Hepatocyte (in vitro differentiated cells): ENCODE measurements at places on chromosomes 6 and 20. TPM values are rescaled to one million over a fixed set of nuclear protein-coding genes. Genes with fewer than 3 reads are reported as not detected.

TFAP2A gene
- 6.2 TPM in 2 replicates for total RNA-seq

GRCh38 chr6:26272171-26272637, 92.8 kb upstream of the BTN3A2 start:
- no peaks in the 10 kb centered on the region for H3K36me3 ChIP-seq
- H3K4me3 ChIP-seq = peak overlapping the region; percentile 37

DNA sequence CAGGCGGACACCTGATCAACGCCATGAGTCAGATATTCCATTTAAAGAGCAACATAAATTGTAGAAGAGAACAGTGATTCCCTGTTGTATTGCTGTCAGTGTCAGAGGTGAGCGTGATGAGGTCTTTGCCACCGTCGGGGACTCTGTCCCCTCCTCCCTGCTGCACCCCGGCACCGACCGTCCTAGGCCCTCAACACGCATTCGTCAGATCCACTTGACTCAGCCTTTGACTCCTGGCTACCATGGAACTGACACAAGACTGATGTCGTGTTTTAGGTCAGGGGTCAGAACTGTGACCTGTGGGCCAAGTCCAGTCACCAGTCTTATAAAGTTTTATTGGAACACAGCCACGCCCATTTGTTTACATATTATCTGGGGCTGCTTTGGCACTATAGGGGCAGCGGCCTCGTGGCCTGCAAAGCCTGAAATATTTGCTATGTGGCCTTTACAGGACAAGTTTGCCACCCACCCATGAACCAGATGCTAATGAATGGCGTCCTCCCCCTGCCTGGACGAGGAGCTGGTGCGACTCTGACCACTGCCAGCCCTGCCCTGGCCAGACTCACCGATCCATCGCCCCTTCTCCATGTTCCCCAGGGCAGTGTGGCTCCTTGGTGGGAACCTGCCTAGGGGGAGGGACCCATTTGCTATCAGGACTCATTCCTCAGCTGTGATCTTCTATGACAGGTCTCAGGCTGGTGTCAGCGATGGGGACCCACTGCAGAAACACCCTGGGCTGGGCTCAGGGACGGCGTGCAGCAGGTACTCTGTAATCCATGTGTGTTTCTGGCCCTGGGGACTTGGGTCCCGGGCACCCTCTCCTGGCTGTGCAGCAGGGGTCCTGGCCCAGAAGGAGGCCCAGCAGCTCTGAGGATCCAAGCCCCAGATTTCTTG, 37.5 kb upstream of the PHACTR3 start:
- H3K4me3 ChIP-seq = no peak overlapping the region
- no peak overlapping the region for H3K27ac ChIP-seq

SLC25A27 gene
- 7.0 and 11.9 TPM in 2 replicates for total RNA-seq

DNA sequence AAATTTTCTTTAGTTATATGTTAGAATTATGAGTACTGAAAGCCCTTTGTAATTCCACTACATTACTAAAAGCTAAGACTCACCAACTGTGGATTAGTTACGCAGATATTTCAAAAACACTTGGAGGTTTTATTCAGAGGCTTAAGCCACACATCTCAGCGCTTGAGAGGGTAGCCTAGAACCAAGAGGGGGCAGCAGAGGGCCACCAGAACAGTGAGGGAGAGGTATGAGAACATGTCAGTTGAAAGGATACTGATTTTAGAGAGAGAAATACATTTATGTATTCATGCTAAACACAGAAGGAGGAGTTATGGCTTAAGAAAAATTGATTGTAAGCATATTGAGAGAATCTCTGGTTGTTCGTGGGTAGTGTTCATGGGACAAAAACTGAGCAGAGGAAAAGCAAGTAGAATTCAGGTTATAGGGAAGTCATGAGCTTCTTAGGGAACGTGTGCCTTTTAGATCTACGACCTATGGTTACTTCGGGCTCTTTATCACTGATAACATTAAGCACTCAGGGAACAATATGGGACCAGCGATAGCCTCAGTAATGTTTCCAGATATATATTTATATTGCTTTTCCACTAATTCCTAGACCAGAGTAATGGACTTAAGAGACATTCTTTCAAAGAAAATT, 20.4 kb upstream of the SERINC1 start:
- H3K4me3 ChIP-seq = no peak overlapping the region
- no peaks in the 10 kb centered on the region for H3K4me1 ChIP-seq
- H3K36me3 ChIP-seq = no peaks in the 10 kb centered on the region

MLN gene
- 2.3 and 6.7 TPM in 2 replicates for total RNA-seq

LRRN4 gene
- total RNA-seq = 10.5 and 19.2 TPM in 2 replicates

GRCh38 chr6:1144842-1145767, 166.8 kb upstream of the FOXQ1 start:
- H3K4me1 ChIP-seq = no peaks in the 10 kb centered on the region
- H3K36me3 ChIP-seq = no peaks in the 10 kb centered on the region
- H3K27me3 ChIP-seq = no peaks in the 10 kb centered on the region
- no peak for DNase-seq
- H3K27ac ChIP-seq = no peak overlapping the region
- no peak overlapping the region for H3K4me3 ChIP-seq

GMPR gene
- total RNA-seq = 6.1 and 8.7 TPM in 2 replicates

ZC2HC1B gene
- not detected in 2 replicates for total RNA-seq

OR2J3 gene
- total RNA-seq = not detected in 2 replicates

GRCh38 chr20:47854687-47855212, 69.5 kb upstream of the SULF2 start:
- H3K27me3 ChIP-seq = no peaks in the 10 kb centered on the region
- no peak overlapping the region for H3K4me3 ChIP-seq
- H3K36me3 ChIP-seq = no peaks in the 10 kb centered on the region
- peaks cover 14% of the 10 kb centered on the region for H3K4me1 ChIP-seq

- H3K4me3 ChIP-seq = no peak overlapping the region
- no peaks in the 10 kb centered on the region for H3K36me3 ChIP-seq
- no peaks in the 10 kb centered on the region for H3K27me3 ChIP-seq
- DNase-seq = no peak
- peaks cover 13% of the 10 kb centered on the region for H3K4me1 ChIP-seq
Observed at GRCh38 chr20:50819349-50819748, 24.5 kb downstream of the BCAS4 start.

- peak; percentile 61 for DNase-seq
- peaks cover 33% of the 10 kb centered on the region for H3K27me3 ChIP-seq
Observed at GRCh38 chr20:23039885-23040508, 4.9 kb downstream of the SSTR4 start.

CTAGE9 gene
- total RNA-seq = 0.20 and 0.80 TPM in 2 replicates

GJA10 gene
- total RNA-seq = 0.24 TPM in 1 of 2 replicates, not detected in the other

DNA sequence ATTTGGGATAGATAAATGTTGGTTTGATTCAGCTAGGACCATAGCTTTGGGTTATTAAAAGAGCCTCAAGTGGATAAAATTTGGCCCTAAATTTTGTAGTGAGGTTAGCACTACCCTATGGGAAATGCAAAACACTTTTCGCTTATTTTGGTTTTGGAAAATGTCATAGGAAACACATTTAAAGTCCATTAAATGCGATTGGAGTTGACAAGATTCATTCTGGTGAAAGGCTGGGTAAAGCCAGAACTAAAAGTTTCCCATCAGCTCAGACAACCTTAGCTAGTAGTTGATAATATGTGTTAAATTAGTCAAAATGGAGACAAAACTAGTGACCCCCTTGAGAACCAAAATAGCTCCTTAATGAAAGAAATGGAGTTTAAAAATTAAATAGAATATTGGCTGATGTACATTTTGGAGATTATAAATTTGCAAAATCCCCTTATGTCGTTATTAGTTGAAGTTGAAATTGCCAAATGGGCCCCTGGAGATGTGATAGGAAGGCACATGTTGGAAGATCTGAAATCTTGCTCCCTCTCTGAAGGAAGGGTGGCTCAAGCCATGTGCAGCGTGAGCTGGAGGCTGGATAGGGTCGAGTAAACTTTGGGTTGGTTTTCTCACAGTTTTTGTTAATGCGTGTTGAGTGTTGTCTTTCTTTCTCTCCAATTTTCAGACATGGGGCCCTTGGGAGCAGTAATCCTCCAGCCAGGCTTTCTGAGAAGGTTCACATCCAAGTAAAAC, 72.8 kb downstream of the CD83 start:
- DNase-seq = no peak
- no peaks in the 10 kb centered on the region for H3K36me3 ChIP-seq
- H3K27me3 ChIP-seq = peaks cover 24% of the 10 kb centered on the region
- H3K4me1 ChIP-seq = peaks cover 12% of the 10 kb centered on the region
- no peak overlapping the region for H3K4me3 ChIP-seq

LY6G6C gene
- total RNA-seq = not detected in 2 replicates

- H3K27me3 ChIP-seq = no peaks in the 10 kb centered on the region
- peak; percentile 89 for DNase-seq
- H3K4me1 ChIP-seq = peaks cover 18% of the 10 kb centered on the region
Observed at GRCh38 chr20:6122873-6123648, at the start of gene FERMT1. TSS of gene FERMT1 (minus strand) at chr20:6123030. CDS start at chr20:6119554, 3,476 bp downstream.

DNA sequence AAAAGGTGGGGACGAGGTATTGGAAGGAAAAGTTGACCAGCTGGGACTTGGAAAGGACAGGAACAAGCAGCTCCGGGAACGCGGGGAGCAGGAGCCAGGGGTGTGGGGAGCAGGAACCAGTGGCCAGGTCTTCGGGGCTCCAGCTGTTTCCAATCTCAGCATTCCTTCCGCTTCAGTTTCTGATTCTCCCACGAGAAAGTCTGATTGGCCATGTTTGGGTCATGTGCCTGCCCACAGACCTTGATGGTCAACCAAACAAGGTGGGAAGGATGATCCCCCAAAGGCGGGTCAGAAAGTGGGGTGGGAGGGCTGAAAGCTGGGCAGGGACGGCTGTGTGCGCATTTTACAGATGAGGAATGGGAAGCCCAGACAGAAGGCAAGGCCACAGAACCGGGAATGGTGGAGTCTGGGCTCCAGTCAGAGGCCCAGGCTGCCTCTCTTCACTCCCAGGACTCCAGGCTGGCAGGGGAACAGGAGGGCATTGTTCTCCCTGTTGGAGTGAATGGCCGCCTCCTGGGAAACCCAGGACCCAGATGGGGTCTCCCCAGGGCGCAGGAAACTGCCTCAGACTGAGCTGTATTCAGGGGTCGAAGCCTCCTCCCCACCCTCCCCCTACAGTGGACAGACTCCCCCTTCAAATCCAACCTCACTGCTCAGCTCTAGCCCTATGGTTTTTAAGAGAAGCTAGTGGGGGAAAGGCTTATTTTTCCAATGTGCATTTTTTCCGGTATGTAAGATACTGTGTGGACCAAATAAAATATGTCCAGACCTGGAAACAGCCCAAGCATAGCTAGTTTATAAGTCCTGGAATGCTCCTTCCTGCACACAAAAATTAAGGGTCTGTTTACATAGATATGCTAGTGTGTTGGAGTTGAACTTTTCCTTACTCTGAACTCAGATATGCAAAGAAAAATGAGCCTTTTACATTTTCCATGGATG, 12.2 kb upstream of the PTGIS start:
- peaks cover 44% of the 10 kb centered on the region for H3K4me1 ChIP-seq
- no peak overlapping the region for H3K4me3 ChIP-seq

MDFI gene
- 106 and 115 TPM in 2 replicates for total RNA-seq

METTL24 gene
- total RNA-seq = 3.2 and 5.7 TPM in 2 replicates

CRISP3 gene
- not detected in 2 replicates for total RNA-seq

DNA sequence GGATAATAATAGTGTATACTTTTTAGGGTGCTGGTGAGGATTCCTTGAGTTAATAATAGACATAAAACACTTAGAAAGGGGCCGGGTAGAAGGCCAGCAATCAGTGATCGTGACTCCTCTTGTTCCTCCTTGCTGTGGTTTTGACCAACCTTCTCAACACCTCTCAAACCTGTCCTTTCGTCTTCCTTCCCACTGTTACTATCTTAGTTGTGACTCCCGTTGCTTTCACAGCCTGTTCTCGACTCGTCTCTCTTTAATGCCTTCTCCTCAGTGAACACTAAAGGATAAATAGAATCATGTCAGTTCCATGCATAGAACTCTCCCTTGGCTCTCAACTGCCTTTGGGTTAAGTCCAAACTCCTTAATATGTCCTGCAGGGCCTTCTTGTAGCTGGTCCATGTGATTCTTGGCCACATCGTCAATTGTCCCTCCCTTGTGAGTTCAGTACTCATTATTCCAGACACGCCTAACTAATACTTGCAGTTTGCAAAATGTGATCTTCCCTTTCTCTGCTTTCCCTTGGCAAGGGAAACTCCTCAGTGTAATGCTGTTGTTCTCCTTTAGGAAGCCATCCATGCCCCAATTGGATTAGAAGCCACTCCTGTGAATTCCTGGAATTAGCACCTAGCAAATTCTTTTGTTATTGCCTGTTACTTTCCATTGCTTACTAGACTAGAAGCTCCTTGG, 164.9 kb downstream of the UTRN start:
- no peaks in the 10 kb centered on the region for H3K4me1 ChIP-seq
- H3K4me3 ChIP-seq = no peak overlapping the region
- no peaks in the 10 kb centered on the region for H3K27me3 ChIP-seq
- no peak overlapping the region for H3K27ac ChIP-seq
- DNase-seq = no peak

TAP1 gene
- 13.7 and 15.2 TPM in 2 replicates for total RNA-seq

GRCh38 chr6:28543651-28544610, 18.2 kb downstream of the GPX5 start:
- H3K27me3 ChIP-seq = no peaks in the 10 kb centered on the region
- H3K4me3 ChIP-seq = peak overlapping the region; percentile 4
- DNase-seq = peak; percentile 49
- H3K27ac ChIP-seq = peak overlapping the region; percentile 80
- H3K36me3 ChIP-seq = no peaks in the 10 kb centered on the region

- peak; percentile 65 for DNase-seq
- no peaks in the 10 kb centered on the region for H3K36me3 ChIP-seq
- no peaks in the 10 kb centered on the region for H3K27me3 ChIP-seq
- H3K4me3 ChIP-seq = no peak overlapping the region
Observed at GRCh38 chr6:36633915-36634314, 39.8 kb downstream of the SRSF3 start.

DNA sequence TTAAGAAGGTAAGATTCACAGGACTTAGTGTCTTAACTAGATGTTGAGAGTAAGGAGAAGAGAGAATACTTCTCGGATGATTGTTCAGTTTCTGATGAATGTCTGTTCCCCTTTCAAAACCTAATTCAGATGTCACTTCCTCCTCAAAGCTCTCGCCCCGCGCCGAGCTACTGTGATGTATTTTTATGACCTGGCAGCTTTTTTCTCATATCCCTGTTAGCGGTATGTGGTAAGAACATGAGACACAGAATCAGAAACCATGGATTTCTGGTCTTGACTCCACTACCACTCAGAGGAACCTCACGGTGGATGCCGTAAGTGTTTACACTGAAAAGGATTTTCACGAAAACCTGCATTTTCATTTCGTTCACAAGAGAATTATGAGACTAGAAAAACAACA, 48.4 kb downstream of the CEP43 start:
- no peak overlapping the region for H3K27ac ChIP-seq
- H3K4me3 ChIP-seq = no peak overlapping the region
- DNase-seq = no peak
- no peaks in the 10 kb centered on the region for H3K36me3 ChIP-seq
- no peaks in the 10 kb centered on the region for H3K27me3 ChIP-seq
- H3K4me1 ChIP-seq = no peaks in the 10 kb centered on the region

- DNase-seq = no peak
- no peak overlapping the region for H3K4me3 ChIP-seq
- H3K4me1 ChIP-seq = no peaks in the 10 kb centered on the region
- H3K27me3 ChIP-seq = peaks cover 26% of the 10 kb centered on the region
Observed at GRCh38 chr6:56949925-56950495, 4.9 kb upstream of the BEND6 start.

DNA sequence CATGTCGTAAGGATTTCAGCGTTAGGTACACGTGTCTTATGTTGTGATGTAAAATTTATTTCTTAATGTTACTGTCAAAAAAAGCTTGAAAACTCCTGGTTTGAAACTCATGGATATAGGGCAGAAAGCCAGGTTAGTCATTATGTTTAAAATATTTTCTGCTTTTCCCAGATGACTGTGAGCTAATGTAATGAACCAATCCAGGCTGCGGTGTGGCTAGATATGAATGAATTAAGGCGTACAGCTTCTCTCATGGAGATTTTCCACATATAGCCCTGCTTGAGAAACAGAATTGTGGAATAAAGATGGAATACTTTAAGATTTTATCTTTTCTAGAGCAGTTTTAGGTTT, 80.3 kb upstream of the STMND1 start:
- DNase-seq = no peak
- no peaks in the 10 kb centered on the region for H3K36me3 ChIP-seq
- no peak overlapping the region for H3K27ac ChIP-seq
- no peak overlapping the region for H3K4me3 ChIP-seq
- H3K4me1 ChIP-seq = no peaks in the 10 kb centered on the region

SEMG1 gene
- not detected in 2 replicates for total RNA-seq

EBF4 gene
- 10.7 and 11.6 TPM in 2 replicates for total RNA-seq
